NCI-H1417 (cell line): ENCODE measurements at places on chromosomes 7 and 10.

DNA sequence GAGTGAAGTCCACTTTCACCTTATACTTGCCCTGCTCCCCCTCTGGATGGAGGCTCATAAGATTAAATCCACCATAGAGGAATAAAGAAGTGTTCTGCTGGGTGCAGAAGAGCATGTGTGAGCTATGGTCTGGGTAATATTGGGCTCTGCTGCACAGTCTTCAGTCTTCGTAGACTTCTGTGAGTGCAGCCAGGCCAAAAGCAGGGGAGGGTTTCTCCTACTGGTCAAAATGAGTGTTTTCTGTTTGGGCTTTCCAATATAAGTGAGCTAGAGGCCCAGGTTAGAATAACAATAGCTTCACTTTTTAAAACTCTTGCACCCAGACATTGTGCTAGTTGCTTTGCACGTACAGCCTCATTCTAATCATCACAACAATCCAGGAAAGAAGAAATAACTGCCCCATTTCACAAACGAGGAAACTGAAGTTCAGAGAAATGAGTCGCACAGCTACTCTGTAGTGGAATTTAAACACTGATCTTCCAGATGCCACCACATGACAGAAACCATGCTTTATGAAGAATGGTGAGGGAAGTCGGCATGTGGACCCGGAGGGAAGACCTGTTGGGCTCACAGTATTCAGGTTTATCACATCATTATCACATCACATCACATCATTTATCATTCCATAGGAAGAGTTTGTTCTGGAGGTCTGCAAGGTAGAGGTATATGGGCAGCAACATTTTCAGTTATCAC, 23.8 kb upstream of the MSMB start:
- DNase-seq = no peak

GRCh38 chr10:14648005-14648765, 126.5 kb downstream of the FAM107B start:
- DNase-seq = peak; percentile 80

GRCh38 chr10:78508955-78509748, 475.5 kb downstream of the RPS24 start:
- DNase-seq = no peak

GRCh38 chr10:71748671-71749191, 24.6 kb downstream of the VSIR start:
- no peak for DNase-seq

GRCh38 chr10:93363891-93364648, 118.1 kb downstream of the MYOF start:
- no peak for DNase-seq

GRCh38 chr10:26367771-26368170, 70.4 kb upstream of the APBB1IP start:
- no peak for DNase-seq

GRCh38 chr10:30853066-30853465, 178.6 kb downstream of the ZNF438 start:
- no peak for DNase-seq

GRCh38 chr10:77889277-77889903, 37.2 kb downstream of the DLG5 start:
- peak; percentile 11 for DNase-seq

- DNase-seq = peak; percentile 35
Measured at GRCh38 chr7:31175672-31176071, 123.6 kb downstream of the ADCYAP1R1 start.

DNA sequence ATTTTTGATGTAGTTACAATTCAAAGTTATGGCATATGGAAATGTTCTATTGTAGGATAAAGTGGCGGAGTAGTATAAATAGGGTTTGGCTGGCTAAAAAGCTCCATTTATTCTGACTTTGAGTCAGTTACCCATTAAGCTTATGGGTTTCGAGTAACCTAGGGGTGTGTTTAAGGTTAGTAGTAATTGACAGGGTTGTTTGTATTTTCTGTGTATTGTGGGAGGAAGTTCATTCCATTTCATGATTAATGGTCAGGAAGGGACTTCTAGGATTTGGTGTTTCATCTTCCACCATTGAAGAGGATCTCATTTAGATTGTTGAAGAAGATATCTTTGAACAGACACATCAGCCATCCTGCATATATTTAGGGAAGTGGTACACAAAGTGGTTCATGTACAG, 75.0 kb downstream of the BICC1 start:
- no peak for DNase-seq
